ENCODE measurements at places on chromosomes 2 and 18.

DNA sequence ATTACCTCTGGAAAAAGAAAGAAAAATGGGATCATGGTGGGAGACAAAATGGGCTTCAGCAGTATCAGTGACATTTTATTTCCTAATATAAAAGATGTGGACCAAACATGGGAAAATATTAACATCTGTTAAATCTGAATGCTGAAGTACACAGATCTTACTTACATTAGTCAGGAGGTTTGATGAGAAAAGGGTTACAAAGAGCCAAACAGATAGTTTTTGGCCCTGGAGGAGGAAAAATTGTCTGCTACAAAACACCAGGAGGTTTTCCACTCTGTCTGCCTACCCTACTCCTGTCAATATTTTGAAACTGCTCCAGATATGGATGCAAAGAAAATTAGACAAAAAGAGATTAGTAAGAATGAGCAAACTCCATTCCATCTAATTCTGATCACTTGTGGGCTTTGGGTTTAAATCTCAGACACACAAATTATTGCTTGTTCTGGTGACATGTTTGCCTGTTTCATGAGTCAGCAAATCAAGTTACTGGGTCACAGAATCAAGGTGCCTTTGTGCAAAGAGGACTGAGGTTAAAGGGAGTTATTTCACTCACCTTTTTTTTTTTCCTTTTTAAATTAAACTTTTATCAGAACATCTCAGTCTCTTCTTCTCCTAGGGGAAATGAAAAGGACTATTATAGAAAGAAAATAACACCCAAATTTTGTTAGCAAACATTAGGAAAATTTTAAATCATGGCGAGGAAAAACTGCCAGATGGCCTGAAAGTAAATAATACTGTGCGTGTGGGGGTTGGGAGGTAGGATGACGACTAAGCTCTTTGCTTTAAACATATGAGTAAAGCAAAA is 87.0 kb upstream of the SPATS2L start:
- DNase-seq, result no peak

GRCh38 chr18:66638856-66639629 is 35.2 kb upstream of the CDH19 start:
- DNase-seq, result no peak

DNA sequence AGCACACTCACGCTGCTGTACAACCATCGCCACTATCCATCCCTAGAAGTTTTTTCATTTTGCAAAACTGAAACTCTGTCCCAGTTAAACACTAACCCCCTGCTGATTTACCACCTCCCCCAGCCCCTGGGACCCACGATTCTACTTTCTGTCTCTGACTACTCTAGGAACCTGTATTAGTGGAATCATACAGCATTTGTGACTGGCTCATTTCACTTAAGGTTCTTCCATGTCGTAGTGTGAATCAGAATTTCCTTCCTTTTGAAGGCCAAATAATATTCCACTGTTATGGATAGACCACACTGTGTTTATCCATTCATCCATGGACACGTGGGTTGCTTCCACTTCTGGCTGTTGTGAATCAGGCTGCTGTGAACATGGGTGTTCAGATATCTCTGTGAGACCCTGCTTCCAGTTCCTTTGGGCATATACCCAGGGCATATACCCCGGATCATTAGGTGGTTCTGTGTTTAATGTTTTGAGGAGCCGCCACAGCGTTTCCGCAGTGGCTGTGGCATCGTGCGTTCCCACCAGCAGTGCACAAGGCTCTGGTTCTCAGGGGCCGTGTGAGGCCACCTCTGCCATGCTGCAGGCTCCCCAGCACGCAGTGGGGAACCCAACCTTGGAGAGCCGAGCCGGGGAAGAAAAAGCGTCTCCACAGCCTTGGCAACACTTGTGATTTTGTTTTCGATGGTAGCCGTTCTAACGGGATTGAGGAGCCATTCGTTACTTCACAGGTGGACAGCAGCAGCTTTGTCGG is 10.1 kb downstream of the RAMP1 start:
- DNase-seq, result no peak

GRCh38 chr2:8583400-8584173 is 98.3 kb upstream of the ID2 start:
- peak; percentile 93 for DNase-seq

- DNase-seq, result no peak
Observed at GRCh38 chr18:48632676-48633257, 93.9 kb downstream of the CTIF start.

DNA sequence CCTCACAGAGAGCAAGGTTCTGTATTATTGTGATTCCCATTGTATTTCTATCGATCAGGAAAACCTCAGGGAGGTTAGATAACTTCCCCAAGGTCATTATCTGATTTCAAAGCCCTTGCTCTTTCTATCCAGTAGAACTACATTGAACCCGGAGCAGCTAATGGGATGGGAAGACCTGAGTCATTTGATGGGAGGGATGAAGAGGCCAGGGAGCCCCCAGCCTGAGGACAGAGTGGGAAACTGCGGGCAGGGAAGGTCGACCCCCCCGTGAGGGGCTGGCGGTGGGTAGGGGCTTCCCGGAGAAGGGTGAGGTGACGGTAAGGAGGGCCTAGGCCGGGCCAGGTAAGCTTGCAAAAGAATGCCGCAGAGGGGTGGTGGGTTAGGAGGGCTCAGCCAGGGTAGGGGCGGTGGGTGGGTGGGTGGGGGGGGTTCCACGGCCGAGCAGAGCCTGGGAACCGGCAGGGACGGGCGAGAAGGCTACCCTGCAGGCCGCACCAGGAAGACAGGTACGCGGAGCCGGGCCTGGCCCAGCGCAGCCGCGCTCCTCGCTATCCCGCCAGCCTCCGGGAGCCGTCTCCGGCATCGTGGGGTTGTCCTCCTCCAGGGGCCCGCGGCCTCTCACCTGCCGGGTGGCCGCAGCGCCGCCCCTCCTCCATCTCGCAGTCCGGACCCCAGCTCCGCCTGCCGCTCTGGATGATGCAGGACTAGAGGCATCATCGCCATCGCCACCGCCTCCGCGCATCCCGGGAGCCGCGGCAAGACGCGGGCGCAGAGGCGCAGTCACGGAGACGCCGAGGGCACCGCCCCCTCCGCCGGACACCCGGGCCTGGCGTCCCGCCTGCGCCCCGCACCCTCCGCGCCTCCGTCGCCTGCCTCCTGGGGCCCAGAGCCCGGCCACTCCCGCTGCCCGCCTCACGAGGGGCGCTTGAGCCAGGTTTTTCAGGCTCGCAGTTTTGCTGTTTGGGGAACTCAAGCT is at the start of gene GPR75:
GPR75 (minus strand) TSS at position 762 of the 976 bp plus-strand sequence. CDS start 5,211 bp downstream, outside the sequence.
- DNase-seq, result no peak

- DNase-seq, result no peak
Observed at GRCh38 chr2:71606244-71606643, 152.9 kb downstream of the DYSF start.

- no peak for DNase-seq
Observed at GRCh38 chr2:216685327-216685875, 9.9 kb downstream of the IGFBP5 start.

- DNase-seq, result no peak
Observed at GRCh38 chr2:6083136-6083535, 391.0 kb downstream of the SOX11 start.

GRCh38 chr2:15201009-15201408 is 360.1 kb downstream of the NBAS start:
- no peak for DNase-seq

GRCh38 chr2:79620679-79621078 is 107.8 kb downstream of the CTNNA2 start:
- DNase-seq, result no peak

- DNase-seq, result no peak
Observed at GRCh38 chr2:207231106-207231865, 65.5 kb upstream of the KLF7 start.

DNA sequence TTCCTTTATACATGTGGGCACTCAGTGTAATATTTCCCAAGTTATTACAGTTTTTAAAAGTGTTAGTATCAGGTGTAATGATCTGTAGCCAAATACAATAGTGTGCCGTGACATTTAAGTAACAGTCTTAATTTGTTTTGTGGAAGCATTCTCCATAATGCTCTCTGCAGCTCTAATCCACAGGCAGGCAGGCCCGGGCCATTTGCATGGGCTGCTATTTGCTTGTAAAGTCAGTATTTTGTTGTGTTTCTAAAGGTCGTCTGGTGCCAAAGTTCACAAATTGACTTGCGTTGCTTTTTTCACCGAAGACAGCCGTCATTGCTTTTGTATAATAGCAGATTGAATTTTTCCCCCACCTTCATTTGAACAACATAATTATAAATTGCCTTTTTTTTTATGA is 153.0 kb downstream of the GBX2 start:
- no peak for DNase-seq
